ENCODE measurements at places on chromosomes 11 and 22.

DNA sequence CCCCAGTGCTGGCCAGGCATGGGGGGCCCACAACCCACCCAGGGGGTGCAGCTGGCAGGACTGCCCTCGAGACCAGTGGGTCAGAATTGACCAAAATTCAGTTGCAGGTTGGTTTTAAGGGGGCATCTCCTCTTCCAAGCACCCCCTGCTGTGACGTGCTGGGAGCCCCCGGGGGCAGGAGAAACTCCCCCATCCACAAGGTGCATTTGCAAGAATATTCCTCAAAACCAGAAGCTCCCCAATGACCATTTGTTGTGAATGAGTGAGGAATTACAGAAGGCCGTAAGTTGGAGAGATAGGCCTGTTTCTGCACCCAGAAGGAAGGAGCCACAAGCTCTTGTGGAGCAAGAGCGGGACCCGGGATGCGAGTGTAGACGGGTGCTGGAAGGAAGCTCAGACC lies 414.5 kb downstream of the BRD1 start:
- DNase-seq = no peak

GRCh38 chr11:100296051-100296679 lies 390.9 kb upstream of the ARHGAP42 start:
- no peak for DNase-seq

DNA sequence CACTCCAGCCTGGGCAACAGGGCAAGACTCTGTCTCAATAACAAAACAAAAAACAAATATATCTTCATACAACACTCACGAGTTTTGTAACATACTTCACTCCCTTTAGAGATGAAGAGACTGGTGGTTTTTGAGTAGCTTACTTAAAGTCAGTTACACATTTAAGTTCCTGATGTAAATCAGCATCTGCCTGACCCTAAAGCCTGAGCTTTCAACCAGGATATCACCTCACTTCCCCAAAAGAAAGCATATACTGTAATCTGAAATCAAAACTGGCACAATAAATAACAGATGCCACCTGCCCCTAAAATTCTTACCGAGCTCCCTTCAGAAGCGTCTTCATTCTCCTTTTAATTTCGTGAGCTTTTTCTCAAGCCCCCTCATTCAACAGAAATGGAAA lies 31.5 kb downstream of the LARGE1 start:
- DNase-seq = no peak

GRCh38 chr11:122593473-122594420 lies 61.8 kb upstream of the UBASH3B start:
- DNase-seq = no peak

- DNase-seq = no peak
Observed at GRCh38 chr11:17714356-17714854, 5.0 kb upstream of the MYOD1 start.

GRCh38 chr11:88520391-88520790 lies 182.9 kb upstream of the CTSC start:
- no peak for DNase-seq

- no peak for DNase-seq
Observed at GRCh38 chr11:2142762-2143202, 3.6 kb upstream of the IGF2 start.

GRCh38 chr11:102950622-102951081 lies 4.9 kb downstream of the MMP13 start:
- no peak for DNase-seq

GRCh38 chr11:19813158-19813879 lies 100.7 kb downstream of the NAV2 start:
- DNase-seq = no peak

GRCh38 chr11:13134066-13134465 lies 125.0 kb downstream of the RASSF10 start:
- no peak for DNase-seq

DNA sequence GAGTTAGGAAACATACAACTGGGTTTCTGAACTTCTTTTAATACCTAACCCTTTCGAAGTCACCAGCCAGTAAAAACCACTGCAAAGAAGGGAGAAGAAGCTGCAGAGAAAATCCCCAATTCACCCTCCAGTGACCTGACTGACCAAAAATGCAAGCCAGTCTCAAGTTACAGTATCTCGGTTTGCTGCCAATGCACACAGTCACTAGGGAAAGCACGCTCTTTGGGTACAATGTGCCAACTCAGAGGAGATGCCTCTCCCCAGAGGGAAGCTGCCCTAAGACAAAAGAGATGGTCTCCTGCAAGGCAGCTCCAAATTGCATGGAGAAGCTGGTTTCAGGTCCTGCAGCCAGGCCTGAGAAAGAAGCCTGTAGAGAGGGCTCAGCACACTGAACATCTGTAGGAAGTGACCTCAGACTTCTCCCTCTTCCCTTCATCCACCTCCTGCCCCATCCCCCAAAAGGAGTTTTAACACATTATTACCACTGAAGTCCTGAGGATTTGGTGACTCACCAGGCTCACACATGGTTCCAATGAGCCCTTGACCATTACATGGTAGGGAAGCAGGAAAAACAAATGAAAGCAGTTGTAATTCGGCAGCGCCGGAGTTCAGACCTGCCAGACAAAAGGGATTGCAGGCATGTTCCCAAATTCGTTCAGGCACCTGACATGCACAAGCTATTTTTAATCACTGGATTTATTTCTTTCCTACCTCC lies 90.1 kb downstream of the ETS1 start:
- no peak for DNase-seq

- no peak for DNase-seq
Observed at GRCh38 chr22:22935056-22935545, 47.5 kb downstream of the IGLL5 start.

- DNase-seq = no peak
Observed at GRCh38 chr11:44188643-44189042, 93.2 kb downstream of the EXT2 start.

DNA sequence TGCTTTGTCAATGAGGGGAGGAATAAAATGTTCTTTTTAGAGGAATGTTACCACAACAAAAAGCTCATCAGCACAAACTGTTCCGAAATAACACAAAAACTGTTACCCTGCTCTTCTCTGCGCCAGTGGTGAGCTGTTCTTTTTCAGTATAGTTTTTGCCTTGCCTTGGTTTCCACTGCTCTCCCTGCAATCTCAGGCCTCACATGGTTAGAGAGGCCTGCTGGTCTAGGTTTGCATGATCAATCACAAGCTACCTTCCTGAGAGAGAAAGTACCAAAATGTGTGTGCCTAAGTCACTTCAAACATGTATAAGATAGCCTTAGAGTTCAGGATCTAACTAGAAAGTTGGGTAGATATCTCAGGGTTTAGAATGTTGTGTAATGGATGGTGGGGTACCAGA lies 114.6 kb downstream of the STIM1 start:
- DNase-seq = no peak

DNA sequence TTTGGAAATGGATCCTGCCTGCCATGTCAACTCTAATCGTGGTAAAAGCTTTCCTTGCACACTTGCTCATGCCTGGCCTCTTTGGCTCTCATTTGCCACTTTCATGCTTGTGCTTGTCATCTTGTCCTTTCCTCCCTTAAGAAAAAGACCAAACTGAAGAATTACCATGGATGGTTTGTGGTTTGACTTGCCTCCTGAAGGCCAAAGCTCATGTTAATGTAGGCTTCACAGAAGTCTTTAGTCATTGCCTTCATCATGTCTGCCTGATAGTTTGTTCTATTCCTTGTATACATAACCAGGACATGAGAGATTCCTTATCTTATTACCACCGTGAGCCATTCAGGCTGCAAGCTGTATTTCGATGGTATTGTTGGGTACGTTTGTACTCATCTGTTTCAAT lies 17.3 kb downstream of the TEAD1 start:
- no peak for DNase-seq

GRCh38 chr11:69491071-69492031 lies 9.9 kb downstream of the LINC01488 start:
- no peak for DNase-seq

- DNase-seq = no peak
Observed at GRCh38 chr11:80993536-80993935, 1552.7 kb upstream of the TENM4 start.

- no peak for DNase-seq
Observed at GRCh38 chr11:109363682-109364081, 58.3 kb upstream of the C11orf87 start.

DNA sequence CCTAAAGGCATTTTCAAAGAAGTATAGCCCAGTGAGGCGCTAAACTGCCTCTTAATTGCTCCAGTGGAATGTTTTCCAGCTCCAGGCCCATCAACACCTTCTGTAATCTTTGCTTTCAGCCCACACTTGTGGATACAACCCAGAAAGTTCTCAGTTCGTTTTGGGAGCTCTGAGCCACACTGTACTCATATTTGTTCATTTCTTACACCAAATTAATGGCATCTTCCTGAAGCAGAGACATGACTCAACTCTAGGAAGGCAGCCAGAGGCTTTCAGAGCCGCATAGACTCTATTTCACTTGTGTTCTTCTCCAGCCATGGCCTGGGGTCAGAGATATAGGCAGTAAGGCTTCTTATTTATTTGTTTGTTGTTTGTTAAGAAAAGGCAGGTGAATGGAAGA lies 175.5 kb upstream of the NCAM1 start:
- no peak for DNase-seq

Measured in AML-193 (cell line).